ENCODE measurements at places on chromosomes 2 and 18.

DNA sequence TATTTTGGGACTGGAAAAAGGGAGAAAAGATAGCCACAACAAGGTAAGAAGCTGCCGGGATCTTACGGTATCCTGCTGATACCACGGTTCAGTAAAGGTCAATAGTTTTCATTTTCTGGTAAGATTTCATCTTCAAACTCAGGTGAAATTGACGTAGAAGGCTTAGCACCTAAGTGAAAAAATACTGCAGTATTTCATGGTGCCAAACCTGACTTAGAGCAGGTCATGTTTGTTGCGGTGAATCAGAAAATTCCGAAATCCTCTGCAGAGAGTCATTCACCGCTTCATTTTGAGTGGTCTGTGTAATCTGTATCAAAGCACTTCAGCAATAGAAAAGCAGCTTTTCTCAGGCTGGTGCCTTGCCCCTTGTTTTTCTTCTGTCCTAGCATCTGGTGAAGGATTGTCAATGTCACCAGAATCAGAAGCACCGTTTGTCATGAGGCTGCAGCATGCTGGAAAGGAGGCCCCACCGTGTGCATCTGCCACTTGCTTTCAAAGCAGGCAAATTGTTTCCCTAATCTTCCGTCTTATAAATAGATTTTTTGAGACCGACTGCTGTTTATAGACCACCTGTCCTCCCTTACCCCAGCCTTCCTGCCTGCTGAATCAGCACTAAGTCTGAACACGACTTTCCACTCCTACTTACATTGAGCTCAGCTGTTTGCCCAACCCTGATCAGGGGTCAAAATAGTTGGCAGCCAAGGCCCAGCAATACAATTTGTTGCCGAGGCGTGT, 156.3 kb downstream of the EML6 start:
- DNase-seq = no peak

- no peak for DNase-seq
Observed at GRCh38 chr18:43650426-43650825, 373.1 kb upstream of the SYT4 start.

- no peak for DNase-seq
Observed at GRCh38 chr2:85830645-85831044, 58.1 kb downstream of the ST3GAL5 start.

- DNase-seq = no peak
Observed at GRCh38 chr18:34965566-34965965, 75.6 kb upstream of the MAPRE2 start.

- DNase-seq = no peak
Observed at GRCh38 chr2:145157741-145158591, 638.0 kb upstream of the ZEB2 start.

GRCh38 chr2:208064220-208064961, 39.1 kb upstream of the PLEKHM3 start:
- no peak for DNase-seq

DNA sequence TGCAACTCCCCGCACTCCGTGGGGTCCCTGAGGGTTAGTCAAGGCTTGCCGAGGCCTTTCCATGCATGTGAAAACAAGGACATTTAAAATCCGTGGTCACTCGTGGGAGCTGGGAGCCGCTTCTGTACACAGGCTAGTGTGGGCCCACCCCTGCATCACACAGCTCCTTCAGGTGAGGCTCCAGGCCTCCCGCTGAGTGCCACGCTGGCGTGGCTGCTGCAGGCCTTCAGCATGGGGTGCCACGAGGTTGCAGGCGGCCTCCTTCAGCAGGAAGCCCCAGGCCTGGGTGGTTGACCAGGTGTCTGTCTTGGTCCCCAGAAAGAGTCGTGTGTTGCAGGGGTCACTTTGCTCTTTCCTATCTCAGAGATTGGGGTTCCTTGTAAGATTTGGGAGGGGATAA, 6.6 kb downstream of the KLHL30 start:
- DNase-seq = no peak

- no peak for DNase-seq
Observed at GRCh38 chr18:42781298-42781815, 334.1 kb downstream of the RIT2 start.

DNA sequence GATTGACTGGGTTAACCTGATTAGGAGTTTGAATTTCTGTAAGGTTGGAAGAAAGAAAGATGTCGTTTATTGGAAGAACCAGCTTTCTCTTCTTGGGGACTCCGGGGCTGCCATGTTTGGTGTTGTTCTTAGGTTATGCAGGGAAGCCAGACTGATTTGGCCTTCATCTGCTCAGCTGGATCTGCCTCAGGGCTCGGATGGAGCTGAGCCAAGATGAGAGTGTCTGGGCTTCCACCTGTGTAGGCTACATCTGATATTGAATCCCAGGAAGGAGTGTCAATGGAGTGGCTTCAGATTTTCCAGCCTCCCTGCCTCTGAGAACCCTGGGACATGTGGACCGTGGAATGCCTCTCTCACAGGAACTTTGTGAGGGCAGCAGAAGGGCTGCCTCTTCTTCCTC, 126.1 kb downstream of the WDSUB1 start:
- no peak for DNase-seq

GRCh38 chr2:216116418-216116817, 7.3 kb downstream of the XRCC5 start:
- no peak for DNase-seq

DNA sequence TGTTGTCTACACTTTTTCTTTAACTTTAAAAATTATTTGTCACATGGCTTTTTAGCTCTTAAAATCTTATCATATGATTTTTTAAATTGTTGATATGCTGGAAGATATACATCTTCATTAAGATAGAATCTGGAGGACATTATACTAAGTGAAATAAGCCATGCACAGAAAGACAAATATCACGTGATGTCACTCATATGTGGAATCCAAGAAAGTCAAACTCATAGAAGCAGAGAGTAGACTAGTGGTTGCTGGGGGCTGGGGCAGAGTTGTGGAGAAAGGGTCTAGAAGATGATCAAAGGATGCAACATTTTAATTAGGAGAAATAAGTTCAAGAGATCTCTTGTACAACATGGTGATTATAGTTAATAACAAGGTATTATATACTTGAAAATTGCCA, 280.9 kb downstream of the GULP1 start:
- DNase-seq = no peak

DNA sequence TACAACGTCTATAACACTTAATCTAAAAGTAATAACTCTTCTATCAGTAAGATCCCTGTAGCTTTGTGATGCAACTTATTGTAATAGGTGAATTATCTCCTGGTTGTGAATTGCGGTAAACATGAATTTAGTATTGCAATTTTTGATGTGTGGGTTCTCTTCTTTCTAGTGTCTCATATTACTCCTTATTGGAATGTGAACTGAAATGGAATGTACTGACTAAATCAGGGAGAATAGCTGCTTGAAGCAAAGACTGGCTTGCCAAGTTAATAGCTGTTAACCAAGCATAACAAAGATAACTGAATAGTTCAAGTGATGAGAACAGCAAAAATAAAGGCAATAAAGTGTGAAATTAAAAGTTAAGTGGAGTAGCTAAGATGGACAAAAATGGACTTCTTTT, 60.5 kb upstream of the TFPI start:
- DNase-seq = no peak

DNA sequence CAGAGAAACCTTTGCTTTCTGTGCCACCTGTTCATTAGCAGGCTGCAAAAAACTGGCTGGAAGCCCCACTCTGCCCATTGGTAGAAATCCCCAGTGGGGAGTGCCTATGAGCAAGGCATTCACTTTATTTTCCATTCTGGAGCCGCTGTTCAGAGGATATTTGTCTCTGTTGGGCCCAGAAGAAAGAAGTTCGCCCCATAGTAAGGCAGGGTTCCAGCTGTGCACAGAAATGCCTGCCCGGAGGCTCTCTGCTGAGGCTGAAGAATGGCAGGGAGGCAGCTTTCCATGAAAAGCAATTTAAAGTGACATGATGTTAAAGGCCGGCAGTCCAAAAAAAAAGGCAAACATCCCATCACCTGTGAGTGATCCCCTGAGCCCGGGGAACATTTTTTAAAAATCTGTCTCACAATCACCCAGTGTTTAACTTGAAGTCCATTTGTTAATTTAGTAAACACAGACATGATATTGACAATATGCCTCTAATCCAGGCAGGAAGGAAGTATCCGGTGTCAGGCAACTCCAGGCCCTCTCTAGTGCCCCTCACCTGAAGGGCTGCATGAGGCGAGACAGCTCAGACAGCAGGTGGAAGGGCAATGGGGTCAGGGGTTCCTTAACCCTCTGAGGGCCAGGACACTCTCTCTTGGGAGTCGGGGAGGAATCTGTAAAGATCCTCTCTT, 265.1 kb upstream of the SIX2 start:
- no peak for DNase-seq

GRCh38 chr2:32377928-32378327, 21.1 kb downstream of the BIRC6 start:
- no peak for DNase-seq

DNA sequence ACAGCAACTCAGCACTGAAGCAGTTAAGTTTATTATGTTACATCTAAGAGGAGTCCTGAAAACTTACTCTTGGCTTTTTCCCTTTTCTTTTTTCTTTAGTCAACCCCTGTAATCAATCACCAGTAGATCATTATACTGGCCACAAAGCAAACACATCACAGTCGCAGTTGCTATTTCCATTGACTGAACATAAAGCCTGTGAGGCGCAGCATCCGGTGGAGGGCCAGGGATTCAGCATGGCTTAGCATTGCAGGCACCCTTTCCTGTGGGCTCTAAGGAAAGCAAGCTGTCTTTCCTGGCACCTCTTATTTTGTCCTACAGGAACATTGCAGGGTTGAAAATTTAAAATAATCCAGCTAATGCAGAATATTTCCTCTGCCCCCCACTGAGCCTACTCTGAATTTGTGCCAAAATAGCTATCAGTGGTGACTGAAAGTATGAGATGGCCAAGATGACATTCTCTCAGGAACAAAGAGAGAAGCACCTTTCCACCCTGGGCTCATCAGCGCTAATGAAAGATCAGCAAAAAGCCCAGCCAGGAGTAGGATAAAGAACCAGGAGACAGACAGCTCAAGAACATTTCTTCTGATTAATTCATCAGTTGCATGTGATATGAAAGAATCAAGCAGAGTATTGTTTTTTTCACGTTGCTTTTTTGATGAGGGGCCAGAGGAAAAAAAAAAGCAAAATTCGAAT, 85.3 kb upstream of the SULT1C3 start:
- DNase-seq = no peak

DNA sequence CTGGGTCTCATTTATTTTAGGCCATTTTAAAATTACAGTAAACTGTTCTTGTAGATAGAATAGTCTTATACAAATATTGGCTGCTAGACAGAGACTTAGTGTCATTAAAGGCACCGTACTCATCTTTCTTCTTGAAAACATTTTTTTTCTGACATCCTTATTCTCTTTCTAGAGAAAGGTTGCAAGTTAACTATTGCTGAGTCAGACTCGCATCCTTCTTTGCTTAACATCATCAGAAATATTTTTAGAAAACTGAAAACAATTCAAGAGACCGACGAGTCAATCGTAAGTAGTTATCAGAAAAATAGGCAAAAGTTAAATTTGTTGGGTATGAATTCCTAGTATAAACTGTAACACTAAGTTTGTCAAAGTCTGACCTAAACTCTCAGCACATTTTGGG, 72.2 kb downstream of the HNMT start:
- DNase-seq = no peak

GRCh38 chr2:236012155-236012554, 156.0 kb downstream of the GBX2 start:
- no peak for DNase-seq

GRCh38 chr2:172464400-172465129, 37.2 kb downstream of the ITGA6 start:
- no peak for DNase-seq

DNA sequence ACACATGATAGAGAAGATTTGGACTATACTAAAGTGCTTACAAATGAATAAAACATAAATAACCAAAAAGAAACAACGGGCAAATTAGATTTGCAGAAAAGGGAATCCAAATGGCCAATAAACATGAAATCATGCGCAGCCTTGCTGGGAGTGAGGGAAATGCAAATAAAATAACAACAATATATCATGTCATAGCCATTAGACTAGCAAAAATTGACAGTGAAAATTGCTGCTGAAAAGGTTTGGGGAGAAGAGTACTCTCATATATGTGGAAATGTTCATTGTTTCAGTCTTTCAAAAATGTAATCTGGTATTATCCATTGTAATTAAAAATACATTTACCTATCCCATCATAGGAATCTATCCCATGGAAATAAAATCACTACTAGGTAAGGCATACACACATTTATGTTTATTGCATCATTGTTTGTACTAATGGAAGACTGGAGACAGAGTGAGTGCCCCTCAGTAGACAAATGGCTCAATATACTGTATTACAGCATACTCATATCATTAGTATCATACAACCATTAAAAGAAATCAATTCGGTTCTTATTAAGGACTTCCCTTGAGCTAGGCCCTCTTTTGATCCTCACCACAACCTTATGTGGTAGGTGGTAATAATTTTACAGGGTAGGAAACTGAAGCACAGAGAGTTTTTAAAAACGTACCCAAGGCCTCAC, 94.1 kb upstream of the MSTN start:
- DNase-seq = no peak

DNA sequence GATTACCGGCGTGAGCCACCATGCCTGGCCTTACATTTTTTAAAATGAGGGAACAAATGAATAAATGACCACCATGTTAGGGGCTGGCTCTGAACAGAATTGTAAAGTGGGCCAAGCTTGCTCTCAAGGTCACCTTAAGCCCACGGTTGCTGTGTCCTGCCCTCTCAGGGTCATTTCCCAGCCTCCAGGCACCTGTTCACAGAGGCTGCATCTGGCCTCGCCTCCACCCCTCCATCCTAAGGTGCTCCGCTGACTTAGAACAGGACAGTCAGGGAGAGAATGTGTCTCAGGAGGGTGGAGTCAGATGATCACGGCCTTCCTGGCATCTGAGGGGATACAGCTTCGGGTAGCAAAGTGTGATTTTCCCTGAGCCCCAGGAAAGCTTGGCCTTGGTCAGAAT, 7.3 kb downstream of the SFTPB start:
- DNase-seq = no peak

- no peak for DNase-seq
Observed at GRCh38 chr2:8242739-8243138, 439.1 kb upstream of the ID2 start.

DNA sequence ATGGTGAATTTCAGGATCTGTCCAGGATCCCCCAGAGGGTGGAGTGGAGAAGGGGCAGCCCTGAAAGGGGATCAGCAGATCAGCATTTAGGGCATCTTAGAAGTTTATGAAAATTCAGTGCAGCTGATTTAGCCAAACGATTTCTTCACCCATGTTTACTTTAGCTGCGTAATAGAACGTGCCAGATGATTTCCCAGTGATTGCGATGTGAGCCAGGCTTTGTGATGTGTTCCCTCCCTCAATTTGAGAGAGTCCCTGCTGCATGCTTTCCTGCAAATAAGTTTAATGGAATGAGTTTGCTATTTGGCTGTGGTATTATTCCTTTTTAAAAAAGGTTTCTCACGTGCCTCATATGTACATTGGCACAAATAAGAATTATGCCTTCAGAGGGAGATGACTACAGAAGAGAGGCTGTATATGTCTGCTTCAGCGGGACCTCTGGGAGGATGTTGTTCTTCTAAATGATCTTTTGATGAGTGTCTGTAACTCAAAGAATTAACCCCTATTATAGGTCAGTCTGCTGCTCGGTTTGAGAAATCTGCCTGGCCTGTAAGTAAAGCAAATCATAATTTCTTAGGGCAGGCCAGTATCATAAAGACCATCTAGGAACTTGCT, 111.9 kb downstream of the MRO start:
- no peak for DNase-seq
